ENCODE measurements at places on chromosomes 2 and 18.

DNA sequence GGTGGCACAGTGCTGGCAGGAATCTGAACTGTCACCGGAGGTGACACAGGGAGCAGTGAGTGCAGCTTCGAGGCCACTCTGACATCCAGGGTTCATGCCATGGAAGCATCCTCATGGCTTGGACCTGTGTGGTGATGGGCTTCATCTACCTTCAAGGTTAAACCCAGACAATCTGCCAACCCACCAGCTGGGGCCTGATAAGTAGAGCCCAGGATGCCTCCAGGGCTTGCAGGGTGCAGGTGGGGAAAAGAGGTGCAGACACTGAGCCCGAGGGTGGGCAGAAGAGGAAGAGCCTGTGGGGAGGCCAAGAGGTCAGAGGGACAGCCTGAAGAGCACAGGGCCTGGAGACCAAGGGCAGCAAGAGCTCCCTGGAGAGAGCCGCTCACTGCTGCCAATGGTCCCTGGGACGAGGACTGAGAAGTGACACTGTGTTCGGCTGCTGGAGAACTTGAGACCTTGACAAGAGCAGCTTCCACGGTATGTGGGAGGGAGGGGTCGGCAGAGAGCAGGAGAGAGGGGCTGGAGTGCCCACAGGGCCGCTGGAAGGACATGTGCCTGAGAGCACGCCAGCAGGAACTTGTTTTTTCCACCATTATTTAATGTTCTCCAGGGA is 8.1 kb upstream of the HES6 start:
- H3K4me3 ChIP-seq, result no peak overlapping the region
- H3K4me1 ChIP-seq, result 0 out of 2 replicates have a peak, but pooled peaks cover 6% of the 10 kb centered on the region
- H3K36me3 ChIP-seq, result no peaks in the 10 kb centered on the region
- H3K27me3 ChIP-seq, result no peaks in the 10 kb centered on the region
- H3K27ac ChIP-seq, result no peak overlapping the region

GRCh38 chr2:13332060-13332459 is 615.3 kb downstream of the TRIB2 start:
- H3K27me3 ChIP-seq, result no peaks in the 10 kb centered on the region
- no peak for DNase-seq
- H3K27ac ChIP-seq, result no peak overlapping the region
- H3K4me1 ChIP-seq, result no peaks in the 10 kb centered on the region

- DNase-seq, result no peak
- H3K4me3 ChIP-seq, result no peak overlapping the region
- H3K27me3 ChIP-seq, result no peaks in the 10 kb centered on the region
- no peaks in the 10 kb centered on the region for H3K4me1 ChIP-seq
- H3K27ac ChIP-seq, result no peak overlapping the region
- H3K36me3 ChIP-seq, result no peaks in the 10 kb centered on the region
These were observed 25.7 kb upstream of the NCK2 start for GRCh38 chr2:105718846-105719481.

GRCh38 chr2:132804051-132804450 is 134.0 kb upstream of the LYPD1 start:
- 0 out of 2 replicates have a peak, but pooled peaks cover 5% of the 10 kb centered on the region for H3K4me1 ChIP-seq
- H3K36me3 ChIP-seq, result no peaks in the 10 kb centered on the region
- H3K27me3 ChIP-seq, result no peaks in the 10 kb centered on the region

GRCh38 chr18:76875390-76876325 is 53.3 kb downstream of the ZNF236 start:
- H3K4me1 ChIP-seq, result no peaks in the 10 kb centered on the region
- H3K4me3 ChIP-seq, result no peak overlapping the region
- H3K27me3 ChIP-seq, result no peaks in the 10 kb centered on the region
- no peak overlapping the region for H3K27ac ChIP-seq
- DNase-seq, result peak; percentile 86
- 0 out of 2 replicates have a peak, but pooled peaks cover under 1% of the 10 kb centered on the region for H3K36me3 ChIP-seq

Data from GM23338 (cell line).